Endothelial cell (in vitro differentiated cells): ENCODE measurements at places on chromosomes 7 and 10. TPM values are rescaled to one million over a fixed set of nuclear protein-coding genes. Genes with fewer than 3 reads are reported as not detected.

Gene ADIRF
- total RNA-seq = not detected

Gene ZNF862
- 22.6 TPM for total RNA-seq

Gene FAM131B
- total RNA-seq = 1.0 TPM

Gene CUBN
- 8.8 TPM for total RNA-seq

Gene URGCP
- total RNA-seq = 13.0 TPM

Gene DLX5
- total RNA-seq = 0.18 TPM

Gene SPDYE1
- total RNA-seq = not detected

Gene PRR15
- 2.9 TPM for total RNA-seq

DNA sequence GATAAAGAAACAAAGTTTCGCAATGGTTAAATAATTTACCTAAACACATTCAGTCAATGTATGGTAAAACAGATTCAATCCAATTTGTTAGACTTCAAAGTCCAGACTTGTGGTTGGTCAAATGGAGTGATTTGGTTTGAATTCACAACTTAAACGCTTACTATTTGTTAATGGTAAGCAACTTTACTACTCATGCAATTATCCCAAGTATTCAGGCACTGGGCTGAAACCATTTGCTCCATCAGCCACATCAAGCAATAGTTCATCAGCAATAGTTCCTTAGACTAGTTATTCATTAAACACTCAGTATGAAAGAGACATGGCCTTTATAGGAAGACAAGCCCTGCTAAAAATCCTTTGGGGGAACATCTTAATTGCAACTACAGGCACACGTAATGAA, 253.0 kb downstream of the AGMO start:
- no peaks in the 10 kb centered on the region for H3K4me1 ChIP-seq
- no peaks in the 10 kb centered on the region for H3K36me3 ChIP-seq
- no peak for DNase-seq

DNA sequence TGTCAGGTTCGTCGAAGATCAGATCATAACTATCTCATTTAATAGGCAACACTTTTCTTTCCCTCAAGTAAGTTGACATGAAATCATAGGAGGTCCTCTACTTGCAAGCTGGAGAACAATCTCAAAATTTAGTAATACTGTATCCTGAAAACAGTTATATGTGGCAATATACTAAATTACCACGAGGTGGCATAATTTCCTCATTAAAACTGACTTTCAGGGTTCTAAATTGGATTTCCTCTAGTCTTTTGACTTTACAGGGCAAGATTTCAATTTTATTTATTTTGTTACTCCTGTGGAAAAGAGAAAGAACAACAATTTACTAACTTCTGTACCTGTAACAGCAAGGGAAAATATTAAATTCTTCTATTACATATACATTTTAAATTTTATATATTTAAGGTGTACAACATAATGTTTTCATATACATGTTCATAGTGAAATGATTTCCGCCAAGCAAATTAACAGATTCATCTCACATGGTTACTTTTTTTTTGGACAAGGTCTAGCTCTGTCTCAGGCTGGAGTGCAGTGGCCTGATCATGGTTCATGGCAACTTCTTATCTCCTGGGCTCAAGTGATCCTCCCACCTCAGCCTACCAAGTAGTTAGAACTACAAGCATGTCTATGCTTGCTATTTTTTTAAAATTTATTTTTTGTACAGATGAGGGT, 53.4 kb upstream of the CYP2C18 start:
- no peak for DNase-seq
- peaks cover 6% of the 10 kb centered on the region for H3K36me3 ChIP-seq
- H3K4me3 ChIP-seq = no peak overlapping the region
- no peaks in the 10 kb centered on the region for H3K27me3 ChIP-seq

DNA sequence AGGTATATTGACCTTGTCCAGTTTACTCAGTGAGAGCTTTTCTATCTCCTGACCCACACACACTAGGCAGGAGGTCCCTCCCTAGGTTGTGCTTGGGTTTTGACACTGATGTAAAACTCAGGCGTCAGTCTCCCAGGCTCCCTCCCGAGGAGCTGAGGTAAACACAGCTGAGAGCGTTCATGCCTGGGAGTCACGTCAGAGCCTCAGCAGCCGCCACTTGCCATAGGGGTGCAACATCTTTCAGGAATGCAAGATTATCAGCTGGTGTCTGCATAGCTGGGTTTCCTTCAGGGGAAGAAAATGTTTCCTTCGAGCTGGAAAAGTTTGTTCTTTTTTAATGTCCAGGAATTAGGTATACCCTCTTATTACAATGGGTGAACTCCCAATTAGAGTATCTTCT, 70.6 kb downstream of the FGFR2 start:
- no peaks in the 10 kb centered on the region for H3K36me3 ChIP-seq
- no peaks in the 10 kb centered on the region for H3K4me1 ChIP-seq

GRCh38 chr10:72095195-72095594, 6.8 kb upstream of the SPOCK2 start:
- H3K4me3 ChIP-seq = no peak overlapping the region
- H3K36me3 ChIP-seq = peaks cover 11% of the 10 kb centered on the region
- no peak overlapping the region for H3K27ac ChIP-seq
- peaks cover 8% of the 10 kb centered on the region for H3K4me1 ChIP-seq
- H3K27me3 ChIP-seq = peaks cover 2% of the 10 kb centered on the region

DNA sequence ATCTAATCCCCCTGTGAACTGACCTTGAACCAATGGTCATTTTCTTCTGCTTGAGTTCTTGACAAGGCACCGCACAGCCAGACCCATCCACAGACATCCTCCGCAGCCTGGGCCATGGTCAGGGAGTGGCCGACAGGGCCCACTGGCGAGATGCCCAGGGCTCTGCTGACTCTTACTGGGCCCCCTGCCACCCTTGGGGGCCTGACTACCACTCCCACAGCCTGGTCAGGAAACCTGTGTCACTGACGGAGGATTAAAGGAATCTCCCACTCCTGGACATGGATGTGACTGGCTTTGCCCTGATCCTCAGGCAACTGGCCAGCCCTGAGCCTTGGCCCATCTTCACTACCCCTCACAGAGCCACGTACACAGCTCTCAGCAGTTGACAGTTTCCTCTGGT, 50.4 kb upstream of the ENO4 start:
- peaks cover 3% of the 10 kb centered on the region for H3K4me1 ChIP-seq
- no peaks in the 10 kb centered on the region for H3K36me3 ChIP-seq
- DNase-seq = no peak
- H3K27ac ChIP-seq = no peak overlapping the region

GRCh38 chr10:104351919-104352318, 1.7 kb upstream of the CFAP58 start:
- no peak for DNase-seq
- no peak overlapping the region for H3K27ac ChIP-seq
- H3K4me3 ChIP-seq = no peak overlapping the region
- H3K36me3 ChIP-seq = no peaks in the 10 kb centered on the region
- H3K27me3 ChIP-seq = peaks cover 3% of the 10 kb centered on the region

DNA sequence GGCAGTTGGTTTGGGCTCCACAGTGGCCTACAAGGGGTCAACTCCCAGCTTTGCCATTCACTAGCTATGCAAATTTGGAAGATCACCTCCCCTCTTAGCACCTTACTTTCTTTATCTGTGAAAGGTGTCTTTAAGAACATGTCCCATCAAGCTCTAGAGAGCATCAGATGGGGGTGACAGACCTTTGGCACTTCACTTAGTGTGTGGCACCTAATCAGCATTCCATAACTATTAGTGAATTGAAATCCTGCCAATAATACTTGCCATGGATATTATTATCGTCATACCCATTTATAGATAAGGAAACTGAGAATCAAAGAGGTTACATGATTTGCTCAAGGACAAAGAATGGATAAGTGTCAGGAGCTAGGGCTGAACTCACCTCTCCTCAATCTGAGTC, 51.9 kb downstream of the PLPP4 start:
- H3K27me3 ChIP-seq = no peaks in the 10 kb centered on the region
- no peak for DNase-seq
- H3K27ac ChIP-seq = no peak overlapping the region
- no peaks in the 10 kb centered on the region for H3K4me1 ChIP-seq
- no peak overlapping the region for H3K4me3 ChIP-seq
- H3K36me3 ChIP-seq = no peaks in the 10 kb centered on the region

DNA sequence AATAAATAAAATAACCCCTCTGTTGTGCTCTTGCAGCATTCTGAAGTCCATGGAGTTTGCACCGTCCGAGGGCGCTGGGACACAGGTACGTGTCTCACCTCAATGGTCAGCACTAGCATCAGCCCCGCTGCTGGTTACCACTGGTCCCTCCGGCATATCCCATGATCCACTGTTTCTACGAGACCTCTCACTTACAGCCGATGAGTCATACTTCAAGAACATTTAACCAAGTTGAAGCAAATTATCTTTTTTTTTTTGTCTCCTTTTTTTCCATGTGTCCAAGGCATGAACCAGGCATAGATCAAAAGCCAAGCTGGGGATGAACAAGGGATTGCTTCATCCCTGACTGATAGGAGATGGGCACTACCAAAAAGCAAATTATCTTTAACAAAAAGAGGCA, 92.9 kb upstream of the SH2B2 start:
- H3K27me3 ChIP-seq = peaks cover 6% of the 10 kb centered on the region
- peaks cover 14% of the 10 kb centered on the region for H3K4me1 ChIP-seq
- no peak for DNase-seq

DNA sequence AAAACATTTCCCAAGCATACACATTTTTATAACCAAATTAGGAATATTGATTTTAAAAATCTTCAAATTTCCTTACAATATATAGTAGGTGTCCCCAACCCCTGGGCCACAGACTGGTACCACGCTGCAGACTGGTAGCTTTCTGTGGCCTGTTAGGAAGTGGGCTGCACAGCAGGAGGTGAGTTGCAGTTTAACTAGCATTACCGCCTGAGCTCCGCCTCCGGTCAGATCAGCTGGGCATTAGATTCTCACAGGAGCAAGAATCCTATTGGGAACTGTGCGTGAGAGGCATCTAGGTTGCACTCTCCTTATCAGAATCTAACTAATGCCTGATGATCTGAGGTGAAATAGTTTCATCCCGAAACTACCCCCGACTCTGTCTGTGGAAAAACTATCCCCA, 62.1 kb downstream of the ZWINT start:
- no peak overlapping the region for H3K27ac ChIP-seq
- no peak overlapping the region for H3K4me3 ChIP-seq
- H3K36me3 ChIP-seq = no peaks in the 10 kb centered on the region

GRCh38 chr10:34380856-34381255, 434.2 kb downstream of the PARD3 start:
- H3K36me3 ChIP-seq = peaks cover 12% of the 10 kb centered on the region
- H3K27ac ChIP-seq = no peak overlapping the region
- H3K4me3 ChIP-seq = no peak overlapping the region
- H3K4me1 ChIP-seq = peaks cover 8% of the 10 kb centered on the region
- DNase-seq = no peak

DNA sequence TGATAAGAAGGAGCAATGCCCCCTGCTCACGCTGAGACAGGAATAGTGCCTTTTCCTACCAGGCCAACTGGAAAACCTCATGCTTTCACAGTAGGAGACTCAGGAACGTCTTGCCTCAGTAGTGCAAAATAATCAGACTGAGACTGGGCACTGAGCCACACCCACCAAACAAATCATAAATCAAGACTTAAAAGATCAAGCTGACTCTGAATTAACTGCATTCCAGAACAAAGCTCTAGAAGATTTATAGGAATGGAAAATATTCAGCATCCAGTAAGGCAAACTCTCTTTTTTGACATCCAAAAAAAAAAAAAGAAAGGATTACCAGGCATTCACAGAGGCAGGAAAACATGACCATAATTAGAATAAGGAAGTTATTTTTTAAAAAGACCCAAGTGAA, 30.5 kb upstream of the SLC18A3 start:
- DNase-seq = no peak
- H3K27me3 ChIP-seq = peaks cover 2% of the 10 kb centered on the region

GRCh38 chr7:96061009-96061408, 260.9 kb downstream of the SLC25A13 start:
- H3K27me3 ChIP-seq = no peaks in the 10 kb centered on the region
- H3K4me1 ChIP-seq = peaks cover 3% of the 10 kb centered on the region
- no peak overlapping the region for H3K27ac ChIP-seq
- no peak for DNase-seq

DNA sequence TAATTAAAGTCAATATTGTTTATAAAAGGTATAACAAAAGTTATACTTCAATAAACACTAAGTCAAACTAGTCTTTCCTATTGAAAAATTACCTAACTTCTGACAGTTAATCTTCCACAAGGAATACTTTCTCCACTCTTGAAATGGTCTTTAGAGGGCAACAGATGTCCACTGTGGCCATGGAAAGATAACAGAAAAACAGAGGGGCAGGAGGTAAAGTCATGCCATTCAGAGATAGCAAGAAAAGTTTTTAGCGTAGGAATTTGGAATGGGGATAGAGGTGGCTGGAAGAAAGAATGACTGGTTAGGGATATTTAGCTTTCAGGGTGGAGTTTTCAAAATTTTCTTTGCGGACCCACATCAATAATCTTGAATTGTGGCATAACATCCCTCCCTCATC, 34.7 kb downstream of the HYCC1 start:
- no peaks in the 10 kb centered on the region for H3K27me3 ChIP-seq
- H3K4me3 ChIP-seq = no peak overlapping the region
- H3K36me3 ChIP-seq = peaks cover 4% of the 10 kb centered on the region

GRCh38 chr10:42650374-42650773, 12.0 kb upstream of the ZNF33B start:
- peaks cover 9% of the 10 kb centered on the region for H3K27me3 ChIP-seq
- H3K27ac ChIP-seq = peak overlapping the region; percentile 91
- peaks cover 44% of the 10 kb centered on the region for H3K4me1 ChIP-seq
- DNase-seq = no peak
- H3K4me3 ChIP-seq = peak overlapping the region; percentile 45

DNA sequence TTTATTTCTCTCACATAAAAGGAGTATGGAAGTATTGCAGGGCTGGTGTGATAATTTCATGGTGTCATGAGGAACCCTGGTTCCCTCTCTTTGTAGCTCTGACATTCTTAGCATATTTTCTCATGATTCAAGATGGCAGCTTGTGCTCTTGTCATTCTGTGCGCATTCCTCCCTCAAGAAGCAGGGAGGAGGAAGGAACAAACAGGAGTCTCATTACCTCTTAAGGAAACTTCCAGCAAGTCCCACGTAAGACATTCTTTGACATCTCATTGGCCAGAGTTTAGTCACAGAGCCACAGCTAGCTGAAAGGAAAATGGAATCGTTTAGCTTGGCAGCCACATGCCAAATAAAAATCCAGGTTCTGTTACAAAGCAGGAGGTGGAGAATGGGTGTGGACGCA, 546.8 kb downstream of the LRMDA start:
- no peak overlapping the region for H3K27ac ChIP-seq
- H3K4me3 ChIP-seq = no peak overlapping the region
- H3K27me3 ChIP-seq = peaks cover 9% of the 10 kb centered on the region
- DNase-seq = no peak
- H3K4me1 ChIP-seq = peaks cover 5% of the 10 kb centered on the region
- peaks cover 4% of the 10 kb centered on the region for H3K36me3 ChIP-seq

DNA sequence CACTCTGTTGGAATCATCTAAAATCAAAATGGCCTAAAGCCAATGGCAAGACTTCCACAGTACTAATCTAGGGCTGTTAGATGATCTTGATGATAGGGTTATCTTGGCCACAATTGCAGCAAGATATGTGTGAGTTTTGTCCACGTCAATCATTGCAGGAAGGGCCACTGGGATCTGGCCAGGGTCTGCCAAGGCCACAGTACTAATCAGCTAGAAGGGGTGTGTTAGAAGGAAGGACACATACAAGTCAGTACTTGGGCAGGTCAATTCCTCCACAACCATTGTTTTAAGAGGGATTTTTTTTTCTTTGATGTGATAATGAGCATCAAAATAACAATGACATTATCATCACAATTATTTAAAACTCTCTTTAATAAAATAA, 1.6 kb downstream of the LMOD2 start:
- H3K27me3 ChIP-seq = peaks cover 10% of the 10 kb centered on the region
- H3K4me3 ChIP-seq = no peak overlapping the region
- DNase-seq = no peak
- no peaks in the 10 kb centered on the region for H3K4me1 ChIP-seq
